ENCODE measurements at places on chromosomes 11 and 22.

DNA sequence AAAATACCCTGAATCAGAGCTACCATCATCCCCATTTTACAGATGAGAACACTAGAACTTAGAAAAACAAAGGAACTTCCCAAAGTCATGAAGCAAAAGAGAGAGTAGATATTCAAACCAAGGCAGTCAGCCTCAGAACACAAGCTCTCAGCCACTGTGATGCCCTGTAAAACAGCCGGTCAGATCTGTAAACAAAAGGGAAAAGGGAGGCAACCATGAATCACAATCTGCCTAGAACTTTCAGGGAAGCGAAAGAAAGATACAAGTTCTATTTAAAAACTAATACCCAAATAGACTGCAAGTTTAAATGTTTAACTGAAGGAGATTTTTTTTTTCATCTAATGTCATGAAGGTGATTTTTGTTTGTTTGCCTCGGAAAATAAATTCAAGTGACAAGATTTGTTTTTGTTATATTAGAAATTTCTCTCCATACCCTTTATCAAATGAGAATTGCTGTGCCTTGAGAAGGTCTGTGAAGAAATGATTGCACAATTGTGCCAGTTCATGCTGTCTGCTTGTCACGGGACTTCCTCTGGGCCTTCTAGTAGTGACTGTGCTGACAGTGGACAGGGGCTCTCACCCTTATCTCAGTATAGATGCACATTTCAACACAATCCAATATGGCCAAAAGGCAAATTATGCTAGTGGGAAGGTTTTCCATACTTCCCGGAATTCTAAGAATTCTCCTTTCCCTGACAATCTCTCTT is 11.7 kb downstream of the SAA1 start:
- no peak for DNase-seq

GRCh38 chr11:134289789-134290188 is 13.6 kb downstream of the GLB1L3 start:
- no peak for DNase-seq

GRCh38 chr11:102552447-102553194 is 22.1 kb upstream of the MMP7 start:
- DNase-seq = no peak

DNA sequence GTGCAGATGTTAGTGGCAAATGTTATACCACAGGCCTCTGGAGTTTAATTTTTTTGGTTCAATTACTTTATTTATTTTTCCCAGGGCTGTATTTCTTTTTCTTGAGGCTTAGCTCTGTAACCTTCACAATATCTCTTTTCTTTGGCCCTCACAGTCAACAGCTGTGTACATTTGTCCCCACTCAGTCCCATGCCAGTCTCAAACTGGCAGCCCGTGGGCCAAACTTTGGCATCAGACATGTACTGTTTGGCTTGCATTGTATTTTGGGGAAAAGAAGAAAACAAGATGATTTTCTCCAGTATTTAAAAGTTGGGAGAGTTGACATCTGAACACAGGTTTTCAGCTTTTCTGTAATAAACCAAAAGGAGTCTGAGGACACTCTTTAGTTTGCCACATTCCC is 87.1 kb downstream of the PRR5L start:
- no peak for DNase-seq

- DNase-seq = no peak
Observed at GRCh38 chr11:64876835-64877341, 1.5 kb downstream of the EHD1 start.

- DNase-seq = peak; percentile 22
Observed at GRCh38 chr11:114059278-114059983, at the start of gene ZBTB16. Gene ZBTB16 (plus strand): TSS chr11:114059711. CDS start chr11:114063301, 3,590 bp downstream.

GRCh38 chr11:762421-763072 is 14.7 kb downstream of the GATD1 start:
- no peak for DNase-seq

- no peak for DNase-seq
Observed at GRCh38 chr22:50476868-50477267, 2.0 kb upstream of the SBF1 start.

- no peak for DNase-seq
Observed at GRCh38 chr11:122754553-122755322, 83.6 kb upstream of the CRTAM start.

Measured in stimulated activated CD4-positive, alpha-beta T cell treated with anti-CD3 and anti-CD28 coated beads, Interleukin-2, amount 100 ng/mL, for 48 hours (primary cell).